ENCODE measurements at places on chromosomes 4 and X.

- peak; percentile 78 for DNase-seq
These were observed 2.1 kb downstream of the LEF1 start for GRCh38 chr4:108166441-108167315.

DNA sequence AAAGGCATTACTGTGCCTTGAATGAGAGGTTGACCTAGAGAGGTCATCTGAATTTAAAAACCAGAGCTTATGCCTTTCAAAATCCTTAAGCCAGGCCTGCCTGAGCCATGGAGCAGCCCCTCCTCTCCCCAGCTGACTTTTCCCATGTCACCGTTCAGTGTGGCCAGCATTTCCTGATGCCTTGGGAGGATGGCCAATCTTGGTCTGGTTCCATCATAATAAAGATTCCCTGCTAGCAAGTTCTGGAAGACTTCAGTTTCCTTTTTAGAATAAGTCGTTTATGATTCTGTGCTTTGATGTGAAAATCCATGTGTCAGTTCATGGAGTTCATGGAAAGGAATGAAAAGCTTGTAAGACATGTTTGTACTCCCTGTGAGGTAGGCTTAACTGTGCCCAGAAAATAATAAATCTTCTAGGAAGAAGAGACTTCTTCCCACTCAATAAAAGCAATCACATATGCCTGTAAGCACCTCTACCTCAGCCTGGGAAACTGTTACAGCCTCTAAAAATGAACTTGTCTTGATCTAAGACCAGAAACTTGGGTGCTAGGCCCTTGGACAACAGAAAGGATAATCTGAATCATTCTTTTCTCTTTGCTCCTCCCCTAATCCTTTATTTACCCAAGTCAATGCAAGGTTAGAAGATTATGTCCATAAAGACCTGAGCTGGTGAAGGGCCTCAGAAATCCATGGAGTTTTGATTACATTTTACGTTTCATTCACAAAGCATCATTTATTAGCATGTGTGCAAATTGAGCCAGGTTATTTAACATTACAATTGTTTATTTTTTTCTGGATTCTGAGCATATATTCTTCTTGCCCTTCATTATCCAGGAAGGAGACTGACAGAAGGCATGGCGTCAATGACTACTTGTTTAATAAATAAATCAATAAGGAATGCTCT is 84.0 kb upstream of the TBC1D9 start:
- no peak for DNase-seq

- DNase-seq = no peak
These were observed 133.8 kb upstream of the UBQLN2 start for GRCh38 chrX:56429581-56429980.

- no peak for DNase-seq
These were observed 54.3 kb downstream of the NRK start for GRCh38 chrX:105876658-105877057.

DNA sequence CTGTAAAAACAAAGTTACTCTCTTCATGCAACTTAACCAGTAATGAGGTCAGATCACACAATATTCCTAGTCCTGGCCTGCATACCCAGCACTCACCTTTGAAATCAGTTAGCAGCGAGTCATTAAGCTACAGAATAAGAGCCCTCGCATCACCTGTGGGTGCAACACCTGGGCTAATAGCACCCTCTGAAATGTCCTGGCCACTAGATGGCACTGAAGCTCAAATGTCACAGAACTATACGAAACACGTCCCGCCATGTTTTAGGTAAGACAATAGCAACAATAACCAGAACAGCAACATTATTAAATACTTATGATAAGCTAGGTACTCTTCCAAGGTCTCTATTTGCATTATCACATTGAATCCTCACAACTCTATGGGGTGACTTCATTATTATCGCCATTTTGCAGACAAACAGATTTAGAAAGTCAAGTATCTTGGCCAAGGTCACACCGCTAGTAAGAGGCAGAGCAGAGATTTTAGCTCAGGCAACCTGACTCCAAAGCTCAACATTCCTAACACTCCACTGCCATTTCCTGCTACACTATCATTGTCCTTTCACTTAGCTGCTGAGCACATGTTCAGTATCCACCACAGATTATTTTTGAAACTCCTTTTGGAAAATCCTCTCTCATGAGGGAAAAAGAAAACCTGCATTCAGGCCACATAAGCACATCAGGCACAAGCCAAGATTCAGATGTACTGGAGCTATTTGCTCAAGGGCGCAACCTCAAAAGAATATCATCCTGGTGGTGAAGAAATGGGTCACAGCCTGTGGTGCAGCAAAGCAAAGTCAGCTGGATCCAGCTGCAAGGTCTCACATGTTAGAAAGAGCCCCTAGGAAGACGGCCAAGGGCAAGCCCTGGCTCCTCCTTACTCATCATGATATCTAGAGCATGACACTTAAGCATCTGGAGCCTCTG is 59.5 kb upstream of the KDR start:
- peak; percentile 44 for DNase-seq

GRCh38 chr4:17933126-17933525 is 88.4 kb downstream of the LCORL start:
- no peak for DNase-seq
